Activated naive CD4-positive, alpha-beta T cell treated with anti-CD3 and anti-CD28 coated beads, Interleukin-2, amount 10 ng/mL, durations not matched to agents 5 hours and 36 hours (primary cell): ENCODE measurements at places on chromosomes 6 and 20. TPM values are rescaled to one million over a fixed set of nuclear protein-coding genes. Genes with fewer than 3 reads are reported as not detected.

TPD52L1 gene
- total RNA-seq: not detected

MROH8 gene
- total RNA-seq: 2.6 TPM

POPDC3 gene
- total RNA-seq: not detected

SMOC2 gene
- not detected for total RNA-seq

SNRPB2 gene
- 70.2 TPM for total RNA-seq

BMP5 gene
- total RNA-seq: not detected

DDX27 gene
- 36.1 TPM for total RNA-seq

OR2H1 gene
- not detected for total RNA-seq

MTG2 gene
- 27.7 TPM for total RNA-seq

GJE1 gene
- total RNA-seq: not detected

NOX3 gene
- not detected for total RNA-seq

ZHX3 gene
- 10.2 TPM for total RNA-seq

ID4 gene
- total RNA-seq: not detected

RAET1L gene
- total RNA-seq: not detected

SLC26A8 gene
- total RNA-seq: not detected

DLK2 gene
- 0.55 TPM for total RNA-seq

PBOV1 gene
- not detected for total RNA-seq

OLIG3 gene
- not detected for total RNA-seq

BCAS1 gene
- 0.07 TPM for total RNA-seq

BMP6 gene
- total RNA-seq: not detected

ABHD16B gene
- 0.13 TPM for total RNA-seq

LPIN3 gene
- total RNA-seq: 0.83 TPM

REPS1 gene
- 38.1 TPM for total RNA-seq

COL19A1 gene
- not detected for total RNA-seq
